Activated CD4-positive, alpha-beta memory T cell treated with anti-CD3 and anti-CD28 coated beads for 36 hours (primary cell): ENCODE measurements at places on chromosomes 6 and 20. TPM values are rescaled to one million over a fixed set of nuclear protein-coding genes. Genes with fewer than 3 reads are reported as not detected.

The VARS1 gene
- total RNA-seq, result 141 TPM

- DNase-seq, result no peak
Measured at GRCh38 chr6:165662749-165663376, at the start of gene PDE10A. Gene PDE10A (minus strand): TSS chr6:165663241. CDS start chr6:165662811, 430 bp downstream.

The FRS3 gene
- 5.5 TPM for total RNA-seq

The L3MBTL3 gene
- total RNA-seq, result 5.2 TPM

DNA sequence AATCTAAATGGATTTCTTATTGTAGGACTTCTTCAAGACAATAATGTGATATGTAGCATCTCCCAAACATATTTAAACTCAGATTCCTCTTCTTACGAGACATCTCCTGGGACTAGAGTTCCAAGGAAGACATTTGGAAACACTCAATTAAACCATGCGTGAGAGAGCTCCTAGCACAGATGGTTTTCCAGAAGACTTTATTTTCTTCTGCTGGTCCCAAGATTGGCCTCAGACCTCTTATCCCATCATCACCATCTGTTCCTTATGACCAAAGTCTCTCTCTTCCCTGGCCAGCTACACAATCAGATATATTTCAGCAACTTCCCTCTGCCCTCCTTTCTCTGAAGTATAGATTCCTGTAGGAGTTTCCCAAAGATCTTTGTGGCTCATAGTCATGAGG, 93.2 kb upstream of the JARID2 start:
- no peak for DNase-seq

GRCh38 chr6:130885392-130886192, 58.4 kb downstream of the SMLR1 start:
- DNase-seq, result peak; percentile 72

DNA sequence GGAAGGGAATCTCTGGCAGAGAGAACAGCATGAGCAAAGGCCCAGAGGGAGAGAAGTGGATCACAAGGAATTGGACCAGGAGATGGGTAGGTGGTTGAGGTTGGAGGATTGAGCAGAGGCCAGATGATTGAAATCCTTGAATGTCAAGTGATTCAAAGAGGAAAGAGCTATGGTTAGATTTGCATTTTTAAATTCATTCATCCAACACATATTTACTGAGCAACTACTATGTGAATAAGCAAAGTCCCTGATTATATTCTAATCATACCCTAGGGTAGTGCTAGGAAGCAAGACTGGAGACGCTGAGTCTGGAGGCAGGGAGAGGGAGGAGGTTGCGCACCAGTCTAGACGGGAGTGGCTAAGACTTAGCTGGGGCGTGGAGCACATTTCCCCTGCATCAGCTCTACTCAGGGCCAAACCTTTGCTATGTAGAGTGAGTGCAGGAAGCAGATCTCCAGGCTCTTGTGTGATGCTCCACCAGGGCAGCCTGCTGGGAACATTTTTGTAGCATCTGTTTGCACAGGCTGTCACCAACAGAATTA, 40.2 kb downstream of the EYA2 start:
- DNase-seq, result no peak

The SPATA25 gene
- 0.50 TPM for total RNA-seq
